ENCODE measurements at places on chromosomes 1 and 21. TPM values are rescaled to one million over a fixed set of nuclear protein-coding genes. Genes with fewer than 3 reads are reported as not detected.

The SLC1A7 gene
- not detected for total RNA-seq

The PERM1 gene
- total RNA-seq = not detected

The SPSB1 gene
- total RNA-seq = 7.1 TPM

The AMIGO1 gene
- 0.92 TPM for total RNA-seq

The MANEAL gene
- 1.1 TPM for total RNA-seq

The OR2T34 gene
- not detected for total RNA-seq

The LMX1A gene
- total RNA-seq = not detected

The MX1 gene
- total RNA-seq = 26.7 TPM

The RAD54L gene
- total RNA-seq = 49.0 TPM

DNA sequence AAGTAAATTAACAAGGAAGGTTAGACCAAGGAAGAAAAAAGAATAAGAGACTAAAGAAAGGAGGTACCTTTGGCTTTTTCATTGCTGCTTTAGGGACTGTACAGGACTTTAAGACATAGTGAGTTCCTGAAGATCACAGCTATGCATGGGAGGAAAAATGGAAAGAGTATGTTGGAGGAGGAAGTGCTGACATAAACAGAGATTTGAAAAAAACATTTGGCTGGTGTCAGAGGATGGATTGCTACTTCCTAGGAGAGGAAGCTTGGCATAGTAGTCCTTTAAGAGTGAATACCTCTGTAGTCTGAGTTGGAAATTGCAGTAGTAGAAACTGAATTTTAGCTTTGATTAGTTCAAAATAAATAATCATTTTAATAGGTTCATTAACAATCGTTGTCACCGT, 398.4 kb downstream of the RYR2 start:
- DNase-seq = no peak
- peaks cover 4% of the 10 kb centered on the region for H3K4me1 ChIP-seq
- no peak overlapping the region for H3K4me3 ChIP-seq
- no peaks in the 10 kb centered on the region for H3K36me3 ChIP-seq
- no peaks in the 10 kb centered on the region for H3K27me3 ChIP-seq
- H3K27ac ChIP-seq = no peak overlapping the region

- no peak overlapping the region for H3K27ac ChIP-seq
- no peak for DNase-seq
- H3K27me3 ChIP-seq = no peaks in the 10 kb centered on the region
Measured at GRCh38 chr1:239367196-239367810, 19.1 kb upstream of the CHRM3 start.

DNA sequence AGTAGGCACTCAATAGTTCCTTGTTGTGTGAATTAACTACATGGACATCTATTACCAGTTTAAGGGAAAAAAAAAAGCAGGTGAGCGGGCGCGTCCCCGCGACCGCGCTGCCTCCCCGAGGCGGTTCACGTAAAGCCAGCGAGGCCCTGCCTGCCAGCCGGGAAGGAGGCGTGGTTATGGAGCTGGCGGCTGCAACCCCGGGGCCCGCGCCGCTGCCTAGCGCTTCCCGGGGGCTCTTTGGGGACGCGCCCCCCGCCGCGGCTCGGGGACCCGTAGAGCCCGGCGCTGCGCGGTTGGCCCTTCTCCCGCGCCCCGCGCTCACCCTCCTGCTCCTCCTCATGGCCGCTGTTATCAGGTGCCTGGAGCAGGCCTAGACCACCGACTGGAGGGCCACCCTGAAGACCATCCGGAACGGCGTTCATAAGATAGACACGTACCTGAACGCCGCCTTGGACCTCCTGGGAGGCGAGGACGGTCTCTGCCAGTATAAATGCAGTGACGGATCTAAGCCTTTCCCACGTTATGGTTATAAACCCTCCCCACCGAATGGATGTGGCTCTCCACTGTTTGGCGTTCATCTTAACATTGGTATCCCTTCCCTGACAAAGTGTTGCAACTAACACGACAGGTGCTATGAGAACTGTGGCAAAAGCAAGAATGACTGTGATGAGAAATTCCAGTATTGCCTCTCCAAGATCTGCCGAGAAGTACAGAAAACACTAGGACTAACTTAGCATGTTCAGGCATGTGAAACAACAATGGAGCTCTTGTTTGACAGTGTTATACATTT, 2.6 kb upstream of the CC2D1B start:
- peak; percentile 66 for DNase-seq
- H3K4me1 ChIP-seq = peaks cover 27% of the 10 kb centered on the region

DNA sequence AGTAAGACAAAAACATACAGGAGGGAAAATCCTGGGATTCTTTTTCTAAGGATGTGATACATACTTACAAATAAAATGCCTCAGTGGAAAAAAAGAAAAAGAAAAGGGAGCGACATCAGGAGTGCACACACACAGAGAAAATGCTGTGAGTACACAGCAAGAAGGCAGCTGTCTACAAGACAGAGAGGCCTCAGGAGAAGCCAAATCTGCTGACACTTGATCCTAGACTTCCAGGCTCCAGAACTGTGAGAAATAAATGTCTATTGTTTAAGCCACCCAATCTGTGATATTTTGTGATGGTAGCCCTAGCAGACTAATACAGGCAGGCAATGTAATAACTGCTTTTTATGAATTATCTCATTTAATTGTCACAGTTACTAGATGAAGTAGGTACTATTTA, 17.0 kb upstream of the TRIM45 start:
- H3K4me3 ChIP-seq = no peak overlapping the region
- no peaks in the 10 kb centered on the region for H3K4me1 ChIP-seq
- H3K27me3 ChIP-seq = peaks cover 11% of the 10 kb centered on the region
- no peak for DNase-seq
- no peaks in the 10 kb centered on the region for H3K36me3 ChIP-seq

GRCh38 chr1:73104749-73105148, 822.4 kb upstream of the NEGR1 start:
- DNase-seq = no peak

GRCh38 chr1:62316135-62316534, 3.1 kb downstream of the KANK4 start:
- no peak overlapping the region for H3K4me3 ChIP-seq
- H3K27me3 ChIP-seq = peaks cover 43% of the 10 kb centered on the region
- no peak for DNase-seq
- H3K27ac ChIP-seq = no peak overlapping the region
- H3K36me3 ChIP-seq = no peaks in the 10 kb centered on the region

- H3K36me3 ChIP-seq = no peaks in the 10 kb centered on the region
- H3K4me1 ChIP-seq = peaks cover 4% of the 10 kb centered on the region
- H3K27me3 ChIP-seq = peaks cover 2% of the 10 kb centered on the region
Measured at GRCh38 chr1:115189814-115190539, 100.7 kb upstream of the TSPAN2 start.

DNA sequence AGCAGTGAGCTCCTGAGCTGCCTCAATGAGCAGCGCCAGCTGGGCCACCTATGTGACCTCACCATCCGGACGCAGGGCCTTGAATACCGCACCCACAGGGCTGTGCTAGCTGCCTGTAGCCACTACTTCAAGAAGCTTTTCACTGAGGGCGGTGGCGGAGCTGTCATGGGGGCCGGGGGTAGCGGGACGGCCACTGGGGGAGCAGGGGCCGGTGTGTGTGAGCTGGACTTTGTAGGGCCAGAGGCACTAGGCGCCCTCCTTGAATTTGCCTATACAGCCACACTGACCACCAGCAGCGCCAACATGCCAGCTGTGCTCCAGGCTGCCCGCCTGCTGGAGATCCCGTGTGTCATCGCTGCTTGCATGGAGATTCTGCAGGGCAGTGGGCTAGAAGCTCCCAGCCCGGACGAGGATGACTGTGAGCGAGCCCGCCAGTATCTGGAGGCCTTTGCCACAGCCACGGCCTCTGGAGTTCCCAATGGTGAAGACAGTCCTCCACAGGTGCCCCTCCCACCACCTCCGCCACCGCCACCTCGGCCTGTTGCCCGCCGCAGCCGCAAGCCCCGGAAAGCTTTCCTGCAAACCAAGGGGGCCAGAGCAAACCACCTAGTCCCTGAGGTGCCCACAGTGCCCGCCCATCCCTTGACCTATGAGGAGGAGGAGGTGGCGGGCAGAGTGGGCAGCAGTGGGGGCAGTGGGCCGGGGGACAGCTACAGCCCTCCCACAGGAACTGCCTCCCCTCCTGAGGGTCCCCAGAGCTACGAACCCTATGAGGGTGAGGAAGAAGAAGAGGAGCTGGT, 12.3 kb downstream of the ZBTB7B start:
- peaks cover 86% of the 10 kb centered on the region for H3K36me3 ChIP-seq
- H3K4me3 ChIP-seq = no peak overlapping the region
- no peaks in the 10 kb centered on the region for H3K27me3 ChIP-seq

DNA sequence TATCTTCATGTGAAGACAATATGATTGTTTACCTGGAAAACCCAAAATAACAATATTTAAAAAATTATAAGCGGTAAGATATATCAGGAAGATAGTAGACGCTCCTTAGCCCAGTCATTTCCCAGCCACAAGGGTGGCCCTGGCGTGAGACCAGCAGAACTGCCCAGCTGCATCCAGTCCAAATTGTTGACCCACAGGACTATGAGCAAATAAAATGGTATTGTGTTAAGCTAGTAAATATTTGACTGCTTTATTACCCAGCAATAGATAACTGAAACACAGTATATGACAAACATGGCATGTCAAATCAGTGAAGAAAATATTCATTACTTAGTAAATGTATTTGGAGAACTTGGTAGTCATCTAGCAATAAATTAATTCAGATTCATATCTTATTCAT, 294.3 kb upstream of the SPAG17 start:
- H3K4me3 ChIP-seq = no peak overlapping the region
- H3K4me1 ChIP-seq = no peaks in the 10 kb centered on the region
- no peak overlapping the region for H3K27ac ChIP-seq
- H3K36me3 ChIP-seq = no peaks in the 10 kb centered on the region
- DNase-seq = no peak

DNA sequence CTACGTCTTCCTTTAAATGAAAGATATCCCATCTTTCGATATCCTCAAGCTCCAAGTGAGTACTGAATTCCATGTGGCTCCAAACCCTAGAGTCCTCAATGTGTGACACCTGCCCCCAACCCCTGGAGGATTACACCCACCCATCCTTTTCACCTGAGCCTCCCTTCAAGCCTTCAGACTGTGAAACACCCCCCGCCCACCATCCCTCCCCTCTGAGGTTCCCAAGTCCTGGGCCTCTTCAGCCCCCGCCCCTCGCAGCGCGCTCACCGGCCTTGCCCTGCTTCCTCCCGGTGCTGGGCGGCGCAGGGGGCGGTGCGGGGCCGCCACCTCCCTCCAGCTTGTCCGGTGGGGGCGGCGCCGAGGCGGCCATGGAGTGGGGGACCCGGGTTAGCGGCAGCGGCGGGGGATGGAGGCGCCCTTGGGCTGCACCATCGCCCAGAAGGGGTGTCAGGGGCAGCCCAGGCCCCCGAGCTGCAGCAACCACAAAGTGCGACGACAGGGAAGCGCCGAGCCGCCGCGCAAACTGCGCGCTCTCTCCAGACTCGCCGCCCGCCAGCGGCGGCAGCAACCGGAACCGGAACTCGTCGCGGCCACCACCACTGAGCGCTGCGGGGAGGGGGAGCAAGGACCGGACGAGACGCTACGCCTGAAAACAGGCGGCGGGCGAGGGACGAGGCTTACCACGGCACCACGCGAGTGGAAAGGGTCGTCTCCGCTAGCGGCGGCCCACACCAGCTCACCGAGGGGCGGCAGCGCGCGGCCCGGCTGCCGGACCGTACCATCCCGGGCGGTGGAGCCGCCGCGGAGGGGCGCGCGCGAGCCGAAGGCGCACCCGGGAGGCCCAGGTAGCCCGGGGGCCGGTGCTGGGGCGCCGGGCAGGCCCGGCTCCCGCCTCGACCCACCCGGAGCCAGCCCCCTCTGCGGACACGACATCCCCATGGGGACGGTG, at the start of gene PYGO2:
PYGO2 (minus strand) TSS at position 576 of the 949 bp plus-strand sequence; CDS start at position 370, 206 bp downstream.
- peaks cover 60% of the 10 kb centered on the region for H3K36me3 ChIP-seq
- H3K27ac ChIP-seq = peak within 1 kb of the TSS; percentile 84
- DNase-seq = peak; percentile 82

DNA sequence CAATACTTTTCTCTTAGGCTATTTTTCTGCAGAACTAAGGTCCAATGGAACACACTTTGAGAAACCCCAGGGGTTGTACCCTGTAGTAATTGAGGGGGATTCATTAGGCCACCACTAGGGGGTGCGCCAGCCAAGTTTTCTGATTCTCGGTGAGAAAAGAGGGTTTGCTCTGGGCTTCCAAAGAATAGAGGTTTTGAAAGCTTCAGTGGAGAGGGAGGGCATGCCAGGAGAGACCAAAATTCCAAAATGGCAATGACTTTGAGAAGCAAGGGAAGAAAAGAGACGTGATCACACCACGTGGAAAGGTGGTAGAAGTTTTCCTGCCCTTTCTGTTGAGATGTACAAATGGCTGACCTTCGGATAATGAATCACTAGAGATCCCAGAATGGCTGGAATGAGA, 323.3 kb downstream of the RPS6KC1 start:
- DNase-seq = peak; percentile 35
- H3K4me1 ChIP-seq = no peaks in the 10 kb centered on the region
- no peak overlapping the region for H3K27ac ChIP-seq

DNA sequence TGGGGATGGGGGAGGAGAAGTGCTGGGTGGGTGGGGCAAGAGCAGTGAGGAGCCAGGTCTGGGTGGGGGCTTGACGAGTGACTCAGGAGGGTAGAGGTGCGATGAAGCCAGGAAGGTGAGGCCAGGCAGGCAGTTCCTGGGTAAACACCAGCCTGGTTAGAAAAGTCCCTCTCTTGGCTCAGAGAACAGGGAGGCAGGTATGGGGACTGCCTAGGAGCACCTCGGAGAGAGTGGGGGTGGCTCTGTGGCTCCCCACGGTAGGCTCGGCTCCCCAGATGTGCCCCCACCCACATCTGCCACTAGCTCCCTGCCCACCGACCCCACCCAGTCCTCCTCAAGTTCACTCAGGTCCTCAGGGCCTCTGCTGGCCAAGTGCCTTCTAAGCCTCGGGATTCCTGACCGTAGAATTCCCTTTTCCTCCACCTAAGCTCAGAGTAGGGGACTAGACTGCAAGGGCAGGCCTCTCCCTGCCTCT, 1.2 kb downstream of the HSPG2 start:
- no peak overlapping the region for H3K27ac ChIP-seq
- H3K36me3 ChIP-seq = peaks cover 3% of the 10 kb centered on the region
- peaks cover 26% of the 10 kb centered on the region for H3K27me3 ChIP-seq

DNA sequence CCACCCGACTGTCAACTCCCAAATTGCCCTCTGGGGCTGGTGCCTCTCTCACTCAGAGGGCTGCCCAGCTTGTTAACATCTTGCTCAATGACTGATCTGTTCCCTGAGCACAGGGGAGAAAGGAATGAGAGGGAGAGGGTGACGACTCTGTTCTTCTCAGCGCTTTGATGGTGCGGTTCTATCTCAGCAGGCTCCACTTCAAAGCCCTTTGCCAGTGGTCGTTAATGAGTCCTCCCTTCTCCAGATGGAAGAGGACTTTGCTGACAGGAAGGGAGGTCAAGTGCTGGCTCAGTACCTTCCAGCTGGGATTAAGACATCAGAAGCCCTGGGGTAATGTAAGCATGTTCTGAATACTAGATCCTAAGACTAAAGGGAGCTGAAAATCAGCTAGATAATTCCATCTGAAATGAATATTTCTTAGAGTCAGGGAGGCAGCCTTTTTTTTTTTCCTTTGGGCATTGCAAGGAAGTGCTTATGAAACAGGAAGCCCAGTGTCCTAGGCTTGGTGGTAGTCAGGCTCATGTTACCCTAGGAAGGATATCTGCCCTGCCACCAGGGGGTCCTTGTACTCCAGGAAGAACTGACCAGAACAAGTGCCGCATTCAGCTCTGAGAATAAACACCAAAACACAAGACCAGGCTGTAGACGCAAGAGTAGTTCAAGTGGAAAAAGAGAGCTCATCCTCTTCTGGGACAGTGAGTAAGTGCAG, 4.7 kb downstream of the FMOD start:
- H3K4me3 ChIP-seq = no peak overlapping the region
- H3K4me1 ChIP-seq = peaks cover 8% of the 10 kb centered on the region
- H3K27ac ChIP-seq = no peak overlapping the region
- no peak for DNase-seq
- no peaks in the 10 kb centered on the region for H3K36me3 ChIP-seq
- peaks cover 14% of the 10 kb centered on the region for H3K27me3 ChIP-seq
